Activated CD4-positive, alpha-beta memory T cell treated with anti-CD3 and anti-CD28 coated beads for 36 hours (primary cell): ENCODE measurements at places on chromosomes 12 and 14. TPM values are rescaled to one million over a fixed set of nuclear protein-coding genes. Genes with fewer than 3 reads are reported as not detected.

The CLEC4A gene
- 1.2 TPM for total RNA-seq

The MORN3 gene
- 3.7 TPM for total RNA-seq

The GPRC5D gene
- total RNA-seq, result 0.46 TPM

The NEUROD4 gene
- not detected for total RNA-seq

The SLC11A2 gene
- 41.6 TPM for total RNA-seq

The TMEM63C gene
- total RNA-seq, result 1.7 TPM

The RERG gene
- not detected for total RNA-seq

The IFNG-AS1 gene
- 1.1 TPM for total RNA-seq

The IGFBP6 gene
- 4.9 TPM for total RNA-seq

The MYRFL gene
- not detected for total RNA-seq

The TMEM30B gene
- total RNA-seq, result 1.6 TPM

The RPS26 gene
- total RNA-seq, result 28.1 TPM

The TEX52 gene
- total RNA-seq, result 0.19 TPM

The FAM186B gene
- not detected for total RNA-seq

The MYF5 gene
- not detected for total RNA-seq

The INHBC gene
- not detected for total RNA-seq

The PTPRR gene
- total RNA-seq, result not detected

The AMN gene
- total RNA-seq, result 0.17 TPM

The GYS2 gene
- not detected for total RNA-seq

The ANO6 gene
- total RNA-seq, result 21.4 TPM

The SPTB gene
- total RNA-seq, result 0.57 TPM

The PITPNM2 gene
- total RNA-seq, result 5.9 TPM

The WSCD2 gene
- not detected for total RNA-seq

The CCDC38 gene
- total RNA-seq, result 0.24 TPM

The ABCD2 gene
- 5.0 TPM for total RNA-seq

The CEBPE gene
- 0.19 TPM for total RNA-seq

The PDE3A gene
- total RNA-seq, result not detected

The KRT2 gene
- total RNA-seq, result not detected

The CLSTN3 gene
- total RNA-seq, result 40.1 TPM

The RASSF9 gene
- not detected for total RNA-seq

The OTX2 gene
- not detected for total RNA-seq

The FOXM1 gene
- total RNA-seq, result 80.0 TPM

The FAM90A1 gene
- 0.41 TPM for total RNA-seq

The ADAMTS20 gene
- total RNA-seq, result not detected

The MSRB3 gene
- not detected for total RNA-seq

The ZC2HC1C gene
- total RNA-seq, result 1.4 TPM

The MYO1A gene
- total RNA-seq, result 0.61 TPM

The ASCL1 gene
- not detected for total RNA-seq

The HIGD1C gene
- not detected for total RNA-seq

The MYF6 gene
- not detected for total RNA-seq

The MYO1H gene
- total RNA-seq, result not detected
